ENCODE measurements at places on chromosomes 12 and 14.

- no peak for DNase-seq
Observed at GRCh38 chr12:76866726-76867125, 12.1 kb downstream of the CSRP2 start.

DNA sequence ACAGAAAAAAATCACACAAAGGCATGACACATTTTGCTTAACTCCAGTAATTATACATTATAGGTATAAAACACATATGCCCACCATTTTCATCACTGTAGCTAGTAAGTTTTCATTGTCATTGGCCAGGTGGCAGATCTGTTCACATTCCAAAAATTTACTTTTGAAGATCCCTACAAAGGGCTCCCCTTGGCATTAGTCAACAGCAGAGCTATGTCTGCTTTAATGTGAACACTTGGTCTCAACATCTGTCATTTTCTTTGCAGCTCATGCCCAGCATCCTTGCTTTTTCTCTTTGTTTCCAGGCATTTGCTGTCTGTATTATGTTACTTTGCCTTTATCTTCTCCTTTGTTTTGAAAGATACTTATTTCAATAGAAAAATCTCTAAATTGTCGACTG is 519.1 kb upstream of the FOXG1 start:
- no peak for DNase-seq

GRCh38 chr12:28456934-28457710 is 266.9 kb downstream of the CCDC91 start:
- DNase-seq = no peak

GRCh38 chr14:103692159-103692558 is 23.1 kb downstream of the XRCC3 start:
- DNase-seq = no peak

- no peak for DNase-seq
Observed at GRCh38 chr14:26872515-26873361, 274.9 kb upstream of the NOVA1 start.

DNA sequence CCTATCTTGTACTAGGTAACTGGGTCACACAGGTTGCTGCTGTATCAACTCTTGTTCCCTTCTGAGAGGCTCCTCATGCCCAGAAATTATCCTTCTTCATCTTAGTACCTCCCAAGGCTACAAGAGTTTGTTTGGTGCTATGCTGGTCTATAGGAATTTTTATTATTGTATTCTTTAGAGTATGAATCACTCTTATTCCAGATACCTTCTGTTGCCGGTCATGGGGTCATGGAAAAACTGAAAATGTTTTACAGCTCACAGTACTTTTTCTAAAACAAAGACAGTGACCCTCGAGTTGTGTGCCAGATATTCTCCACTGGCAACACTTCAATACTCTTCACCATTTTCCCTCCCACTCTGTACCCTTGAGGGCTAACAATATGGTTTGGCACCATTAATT is 1598.0 kb upstream of the TMEM132C start:
- no peak for DNase-seq

GRCh38 chr12:6205144-6205539 is 4.9 kb downstream of the CD9 start:
- no peak for DNase-seq

- DNase-seq = no peak
Observed at GRCh38 chr12:880656-881055, 68.8 kb downstream of the RAD52 start.

GRCh38 chr12:91094957-91095356 is 16.3 kb downstream of the LUM start:
- DNase-seq = no peak

DNA sequence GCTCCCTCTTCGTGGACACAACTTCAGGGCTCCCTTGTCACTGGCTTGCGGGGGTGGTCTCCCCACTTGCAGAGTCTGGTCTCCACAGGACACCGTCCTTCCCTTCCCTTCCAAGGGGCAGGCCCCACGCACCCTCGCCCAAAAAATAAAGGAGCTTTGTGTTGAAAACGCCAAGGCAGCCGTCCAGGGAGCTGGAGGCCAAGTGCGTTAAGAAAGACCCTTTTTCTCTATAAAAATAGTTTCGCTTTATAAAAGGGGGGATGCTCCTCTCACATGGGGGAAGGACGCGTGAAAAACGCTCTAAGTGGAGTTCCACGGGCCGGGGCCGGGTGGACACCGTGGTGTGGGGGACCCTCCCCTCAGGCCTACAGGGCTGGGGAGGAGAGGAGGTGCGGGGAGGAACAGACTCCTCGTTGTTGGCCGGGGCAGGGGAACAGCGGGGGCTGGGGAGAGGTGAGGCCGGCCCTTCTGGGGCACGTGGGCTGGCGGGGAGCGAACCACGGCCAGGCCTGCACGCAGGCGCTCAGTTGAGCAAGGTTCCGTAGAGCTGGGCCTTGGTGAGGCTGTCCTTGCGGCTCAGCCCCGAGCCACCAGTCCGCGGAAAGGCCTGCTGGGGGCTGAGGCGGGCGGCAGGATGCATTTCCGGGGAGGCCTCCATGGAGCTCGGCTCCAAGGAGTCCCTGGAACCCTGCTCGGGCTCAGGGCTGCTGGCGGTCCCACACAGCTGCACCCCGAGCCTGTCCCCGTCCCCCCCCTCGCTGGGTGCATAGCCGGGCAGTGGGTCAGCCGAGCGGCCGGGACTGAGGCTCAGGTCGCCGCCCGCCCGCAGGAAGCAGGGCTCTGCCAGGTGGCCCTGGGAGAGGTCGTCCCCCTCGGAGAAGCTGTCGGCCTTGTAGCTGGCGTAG is 49.5 kb downstream of the BEGAIN start:
- DNase-seq = peak; percentile 8

- DNase-seq = no peak
Observed at GRCh38 chr12:120662879-120663278, 22.5 kb downstream of the CABP1 start.

GRCh38 chr12:80805106-80805505 is 88.4 kb downstream of the MYF5 start:
- no peak for DNase-seq

DNA sequence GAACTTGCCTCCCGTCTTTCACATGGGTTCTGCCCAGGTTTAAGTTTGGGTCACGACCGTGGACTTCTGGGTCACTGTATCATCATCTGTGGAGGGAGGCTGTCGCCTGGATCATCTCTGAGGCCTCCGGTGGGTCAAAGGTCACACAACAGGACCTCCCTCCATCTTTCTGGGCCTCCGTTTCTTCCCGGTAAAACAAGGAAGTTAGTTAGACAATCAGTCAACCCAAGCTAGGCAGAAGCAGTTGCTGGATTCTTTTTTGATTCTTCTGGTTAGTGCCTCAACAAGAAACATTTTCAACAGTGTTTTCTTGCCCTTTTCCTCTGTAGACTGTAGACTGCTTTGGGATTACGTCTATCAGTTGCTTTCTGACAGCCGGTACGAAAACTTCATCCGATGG is 186.6 kb upstream of the BCL2L14 start:
- no peak for DNase-seq

DNA sequence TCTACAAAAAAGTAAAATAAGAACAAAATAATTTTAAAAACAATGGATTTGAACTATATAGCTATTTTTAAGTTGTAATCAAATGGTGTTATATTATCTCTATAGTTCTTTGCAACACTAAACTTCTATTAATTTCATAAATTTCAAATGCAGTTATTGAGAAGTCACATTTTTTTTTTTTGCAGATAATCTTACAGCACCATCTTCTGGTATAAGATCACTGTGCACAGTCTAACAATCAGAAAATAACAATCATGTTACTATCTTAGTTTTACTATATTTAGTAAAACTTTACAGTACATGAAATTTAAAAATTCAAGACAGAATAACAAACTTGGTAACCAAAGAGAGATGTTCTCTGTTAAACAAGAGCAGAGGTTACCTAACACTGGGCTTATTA is 40.6 kb downstream of the GXYLT1 start:
- DNase-seq = no peak

DNA sequence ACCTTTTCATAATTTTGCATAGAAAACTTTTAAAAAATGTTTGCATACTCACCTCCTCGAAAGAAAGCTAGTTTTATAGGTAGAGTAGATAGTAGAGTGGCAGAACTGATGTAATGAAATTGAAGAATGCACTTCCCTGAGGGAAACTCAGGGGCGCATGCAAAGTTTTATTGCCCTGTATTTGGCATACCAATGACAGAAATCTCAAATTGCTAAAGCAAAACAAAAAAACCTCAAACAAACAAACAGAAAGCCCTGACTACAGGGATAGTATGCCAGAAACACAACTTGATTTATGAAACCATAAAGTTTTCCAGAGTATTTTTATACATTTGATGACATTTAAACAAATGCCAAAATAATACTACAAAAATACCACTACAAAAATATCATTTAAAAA is 1.8 kb downstream of the RASSF9 start:
- DNase-seq = no peak

- DNase-seq = no peak
Observed at GRCh38 chr12:105026411-105026810, 40.3 kb downstream of the NOPCHAP1 start.

- no peak for DNase-seq
Observed at GRCh38 chr14:67586369-67586768, 13.7 kb downstream of the PIGH start.

GRCh38 chr12:32365473-32366064 is 33.8 kb upstream of the FGD4 start:
- peak; percentile 39 for DNase-seq

GRCh38 chr14:100219126-100219785 is 19.7 kb upstream of the YY1 start:
- no peak for DNase-seq

- no peak for DNase-seq
Observed at GRCh38 chr14:70812124-70812818, 3.0 kb upstream of the MAP3K9 start.

- DNase-seq = no peak
Observed at GRCh38 chr12:112122823-112123690, 2.3 kb upstream of the TRAFD1 start.

DNA sequence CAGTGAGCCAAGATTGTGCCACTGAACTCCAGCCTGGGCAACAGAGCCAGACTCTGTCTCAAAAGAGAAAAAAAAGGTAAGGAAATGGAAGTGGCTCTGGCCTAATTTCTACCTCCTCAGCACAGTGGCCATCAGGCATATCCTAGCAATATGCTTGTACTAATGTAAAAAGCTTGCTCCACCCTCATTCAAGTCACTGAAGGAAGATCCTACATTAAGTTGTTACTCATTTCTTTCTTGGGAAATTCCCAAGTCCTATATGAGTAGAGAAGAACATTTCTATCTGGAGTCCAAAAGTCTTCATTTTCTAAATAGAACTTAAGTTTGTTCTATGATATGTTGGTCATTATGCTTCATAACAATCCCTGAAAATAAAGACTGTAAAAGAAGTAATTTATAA is 67.3 kb upstream of the HOXC13 start:
- no peak for DNase-seq

Measured in stimulated activated naive CD8-positive, alpha-beta T cell treated with anti-CD3 and anti-CD28 coated beads, Interleukin-15, amount 100 ng/mL, for 72 hours (primary cell).